Brain (organoid and tissue), 16 donors: ENCODE measurements at places on chromosomes 3 and 15. TPM values are rescaled to one million over a fixed set of nuclear protein-coding genes. Genes with fewer than 3 reads are reported as not detected.

Gene CYP8B1
- polyA plus RNA-seq, result not detected

Gene BNC1
- polyA plus RNA-seq, result not detected

Gene FBXO40
- polyA plus RNA-seq, result 0.17 TPM

Gene SRGAP3
- polyA plus RNA-seq, result 9.8 TPM

Gene DPP8
- 6.1 TPM for polyA plus RNA-seq

Gene STARD9
- polyA plus RNA-seq, result 1.6 TPM

Gene TM4SF1
- polyA plus RNA-seq, result 41.2 TPM

Gene MED12L
- polyA plus RNA-seq, result 1.5 TPM

Gene DGKG
- polyA plus RNA-seq, result 3.8 TPM

Gene LIPC
- polyA plus RNA-seq, result 0.63 TPM

Gene CCDC39
- 0.14 TPM for polyA plus RNA-seq

Gene SAXO2
- polyA plus RNA-seq, result 3.0 TPM

Gene GOLGA6L1
- polyA plus RNA-seq, result not detected

Gene TBCCD1
- polyA plus RNA-seq, result 10.1 TPM

Gene PLA2G4F
- polyA plus RNA-seq, result not detected

Gene C3orf38
- polyA plus RNA-seq, result 9.9 TPM

Gene PGBD4
- 0.32 TPM for polyA plus RNA-seq

Gene MKRN3
- 6.5 TPM for polyA plus RNA-seq

Gene P3H2
- 1.0 TPM for polyA plus RNA-seq

Gene IL5RA
- polyA plus RNA-seq, result 8.1 TPM

Gene CMTM8
- polyA plus RNA-seq, result 4.2 TPM

Gene RBPMS2
- 4.5 TPM for polyA plus RNA-seq

Gene LOXL1
- 6.0 TPM for polyA plus RNA-seq
